ENCODE measurements at places on chromosomes 13 and 19.

- DNase-seq: no peak
Measured at GRCh38 chr19:46155237-46155636, 7.2 kb downstream of the IGFL2 start.

DNA sequence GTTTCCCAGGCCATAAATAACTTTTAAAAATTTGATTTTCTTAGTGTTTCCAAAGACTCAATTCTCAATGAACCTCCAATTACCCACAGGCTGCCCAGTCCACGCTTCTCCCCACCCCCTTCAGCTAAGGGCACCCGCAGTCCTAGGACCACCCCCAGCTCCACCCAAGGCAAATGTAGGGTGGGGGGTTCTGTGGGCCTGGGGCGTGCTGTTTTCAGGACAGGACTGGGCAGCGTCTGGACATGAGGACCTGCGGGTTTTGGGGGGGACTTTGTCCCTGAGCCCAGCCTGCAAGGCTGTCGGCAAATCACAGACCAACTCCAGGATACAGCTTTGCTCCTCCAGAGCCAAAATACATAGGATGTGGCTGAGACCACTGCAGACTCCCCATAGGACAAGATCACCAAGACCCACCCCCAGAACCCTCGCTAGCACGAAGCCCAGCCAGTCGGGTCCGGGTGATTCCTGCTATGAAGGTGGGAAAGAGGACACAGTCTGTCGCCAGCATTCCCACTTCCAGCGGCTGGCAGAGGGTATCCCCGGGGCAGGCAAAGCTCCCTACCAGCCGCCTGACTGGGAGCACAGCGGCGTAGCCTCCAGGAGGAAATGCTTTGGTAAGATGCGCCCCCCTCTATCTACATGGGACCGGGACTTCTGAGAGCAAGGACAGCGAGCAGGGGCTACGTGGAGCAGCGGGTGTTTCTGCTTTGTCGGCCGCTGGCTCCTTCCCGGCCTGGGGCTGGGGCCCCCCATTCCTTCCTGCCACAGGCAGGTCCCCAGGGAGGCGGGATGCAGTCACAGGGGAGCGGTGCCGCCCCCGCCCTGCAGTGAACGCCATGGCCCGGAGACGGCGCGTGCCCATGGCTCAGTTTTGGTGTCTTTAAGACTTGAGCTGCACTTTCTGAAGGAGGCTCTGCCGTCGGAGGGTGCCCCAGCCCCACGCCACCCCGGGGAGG is 1.6 kb upstream of the TIMM13 start:
- DNase-seq: no peak

GRCh38 chr13:114122591-114123211 is 9.7 kb downstream of the RASA3 start:
- DNase-seq: no peak

- DNase-seq: no peak
Measured at GRCh38 chr13:89407357-89407756, 1736.2 kb downstream of the SLITRK5 start.

GRCh38 chr13:49241296-49241695 is 6.4 kb upstream of the CDADC1 start:
- DNase-seq: no peak

DNA sequence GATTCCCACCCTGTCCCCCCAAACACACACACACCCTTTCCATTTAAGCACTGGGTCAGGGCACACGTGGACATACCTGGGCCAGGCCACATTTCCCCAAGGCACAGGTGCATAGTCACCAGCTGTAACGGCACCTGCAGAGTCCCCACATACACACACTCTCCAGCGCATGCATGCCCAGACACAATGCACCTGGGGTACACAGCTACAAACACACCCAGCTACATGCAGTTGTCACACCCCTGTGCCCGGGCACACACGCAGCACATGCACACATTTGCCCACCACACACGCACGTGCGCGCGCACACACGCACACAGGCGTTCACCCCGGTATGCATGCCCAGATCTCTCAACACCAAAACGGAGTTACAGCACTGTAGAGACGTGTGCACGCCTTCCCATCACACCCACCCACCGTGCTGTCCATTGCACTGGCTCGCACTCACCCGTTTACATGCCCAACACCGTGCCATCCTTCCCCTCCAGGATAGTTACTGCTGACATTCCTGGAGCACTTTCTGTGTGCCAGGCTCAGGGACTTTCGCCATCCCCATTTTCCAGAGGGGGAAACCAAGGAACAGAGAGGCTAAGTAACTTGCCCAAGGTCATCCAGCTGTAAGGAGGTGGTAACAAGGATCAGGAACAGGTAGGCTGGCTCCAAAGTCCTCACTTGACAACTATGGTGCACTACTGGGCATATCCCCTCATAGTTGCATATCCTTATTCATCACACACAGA is 749 bp upstream of the SHANK1 start:
- DNase-seq: no peak

- DNase-seq: no peak
Measured at GRCh38 chr13:114328034-114328433, 13.7 kb downstream of the CHAMP1 start.

DNA sequence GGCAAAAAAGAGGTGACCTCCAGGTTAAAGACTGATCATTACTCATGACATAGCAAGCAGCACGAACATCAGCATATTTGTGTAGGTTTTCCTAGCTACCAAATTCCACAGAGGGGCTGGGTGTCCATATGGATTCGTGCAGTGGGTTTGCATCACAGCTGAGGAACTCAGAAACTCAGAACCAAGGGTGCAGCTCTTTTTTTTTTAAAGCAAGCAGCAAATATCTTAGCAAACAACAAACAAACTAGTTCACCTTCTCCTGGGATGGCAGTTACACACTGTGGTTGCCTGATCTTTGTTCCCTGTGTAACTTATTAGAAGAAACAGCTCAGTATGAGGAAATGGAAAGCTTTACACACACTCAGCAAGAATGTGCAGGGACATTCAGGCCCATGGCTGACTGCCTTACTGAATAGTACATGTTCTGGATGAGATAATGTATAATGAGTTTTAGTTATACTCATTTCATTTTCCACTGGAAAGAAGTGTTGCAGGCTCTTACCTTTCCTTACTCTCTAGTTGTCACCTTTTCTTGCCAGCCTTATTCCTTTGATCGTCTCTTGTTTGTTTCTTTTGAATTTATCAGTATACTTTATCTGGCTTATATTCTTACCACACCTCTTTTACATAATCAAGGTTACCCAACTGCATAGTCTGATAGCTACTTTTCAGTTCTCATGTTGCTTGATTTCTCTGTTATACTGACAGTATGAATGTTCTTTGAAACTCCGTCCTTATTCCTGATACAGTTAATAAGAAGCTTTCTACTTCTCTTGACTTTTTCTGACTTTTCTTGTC is 4.3 kb downstream of the NDFIP2 start:
- peak; percentile 96 for DNase-seq

Measured in foreskin keratinocyte (primary cell).